Left cardiac atrium (tissue), 4 donors: ENCODE measurements at places on chromosomes 1 and 21.

DNA sequence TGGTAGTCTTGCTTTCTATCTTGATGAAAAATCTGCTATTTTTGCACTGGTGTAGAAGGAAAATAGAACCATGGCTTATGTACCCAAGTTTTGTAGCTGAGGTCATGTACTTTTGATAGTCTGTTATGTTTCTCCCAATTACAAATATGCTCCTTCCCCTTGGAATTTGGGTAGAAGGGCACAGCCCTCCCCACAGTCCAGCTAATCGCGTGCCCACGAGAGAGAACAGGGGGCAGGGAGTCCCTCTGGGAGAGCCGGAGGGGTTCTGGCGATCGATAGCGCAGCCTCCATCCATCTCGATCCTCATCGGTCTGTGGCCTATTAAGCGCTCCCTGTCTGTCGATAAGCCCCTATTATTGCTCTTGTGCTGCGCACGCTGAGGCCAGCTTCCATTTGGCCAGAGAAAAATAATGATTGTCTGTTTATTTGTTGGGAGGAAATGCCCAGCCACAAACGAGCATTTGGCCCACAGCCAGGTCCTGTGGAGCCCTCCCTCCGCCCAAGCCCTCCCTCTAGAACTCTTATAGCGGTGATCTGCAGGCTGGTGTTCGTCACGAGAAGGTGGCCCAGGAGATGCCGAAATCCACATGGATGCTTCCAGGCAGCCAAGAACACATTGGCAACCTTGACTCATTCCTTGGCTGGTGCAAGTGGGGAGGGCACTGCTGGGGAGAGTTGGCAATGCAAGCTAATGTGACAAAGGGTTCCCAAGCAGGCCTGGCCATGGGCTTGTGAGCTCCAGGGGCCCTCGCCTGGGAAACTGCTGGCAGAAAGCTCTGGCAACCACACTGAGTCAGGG, 134.7 kb upstream of the TNR start:
- no peak for DNase-seq

DNA sequence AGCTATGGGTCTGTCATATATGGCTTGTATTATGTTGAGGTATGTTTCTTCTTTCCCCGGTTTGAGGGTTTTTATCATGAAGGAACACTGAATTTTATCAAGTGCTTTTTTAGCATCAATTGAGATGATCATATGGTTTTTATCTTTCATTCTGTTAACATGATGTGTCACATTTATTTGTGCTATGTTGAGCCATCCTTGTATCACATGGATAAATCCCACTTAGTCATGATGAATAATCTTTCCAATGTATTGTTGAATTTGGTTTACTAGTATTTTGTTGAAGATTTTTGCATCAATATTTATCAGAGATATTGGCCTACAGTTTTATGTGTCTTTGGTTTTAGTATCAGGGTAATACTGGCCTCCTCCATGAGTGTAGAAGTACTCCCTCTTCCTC, 61.7 kb downstream of the GPR137B start:
- no peak for DNase-seq

DNA sequence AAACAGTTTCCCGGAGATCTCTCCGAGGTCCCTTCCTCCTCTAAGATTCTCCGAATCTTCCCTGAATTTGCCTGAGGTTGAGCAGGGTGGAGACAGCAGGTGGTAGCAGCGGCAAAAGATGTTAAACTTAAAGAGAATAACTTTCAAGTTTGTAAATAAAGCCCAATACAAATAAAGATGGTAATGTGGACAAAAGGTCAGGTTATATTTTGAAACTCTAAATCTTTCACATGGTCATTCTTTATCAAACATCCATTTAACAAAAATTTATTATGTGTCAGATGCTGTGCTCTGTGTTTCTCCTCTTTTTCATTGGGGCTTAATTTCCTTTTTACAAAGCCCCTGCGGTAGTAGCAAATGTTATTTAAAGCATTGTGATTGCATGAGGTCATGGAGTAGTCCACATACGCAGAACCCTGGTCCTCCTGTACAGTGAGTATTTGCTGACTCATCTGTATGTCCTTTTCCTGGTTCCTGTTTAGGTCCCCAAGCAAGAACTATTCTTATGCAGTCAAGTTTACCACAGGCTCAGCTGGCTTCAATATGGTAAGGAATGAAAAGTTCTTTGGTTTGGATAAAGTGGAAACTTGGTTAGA, 119.2 kb downstream of the ITSN1 start:
- no peak for DNase-seq

GRCh38 chr1:215957663-215958062, 390.6 kb downstream of the KCTD3 start:
- no peak for DNase-seq

DNA sequence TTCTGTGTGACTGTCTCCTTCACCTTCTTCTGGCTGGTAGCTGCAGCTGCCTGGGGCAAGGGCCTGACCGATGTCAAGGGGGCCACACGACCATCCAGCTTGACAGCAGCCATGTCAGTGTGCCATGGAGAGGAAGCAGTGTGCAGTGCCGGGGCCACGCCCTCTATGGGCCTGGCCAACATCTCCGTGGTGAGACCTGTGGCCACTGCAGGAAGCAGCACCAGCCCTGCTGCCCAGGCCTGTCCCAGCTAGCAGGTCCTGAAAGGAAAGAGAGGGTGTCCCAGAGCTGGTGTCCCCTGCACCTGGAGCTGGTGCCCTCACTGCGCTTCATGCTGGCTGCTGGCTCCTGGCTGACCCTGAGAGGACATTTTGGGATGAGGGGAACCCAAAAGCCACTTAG, 5.9 kb upstream of the ATXN7L2 start:
- DNase-seq, result no peak

GRCh38 chr1:242651817-242652216, 127.3 kb upstream of the PLD5 start:
- DNase-seq, result no peak

DNA sequence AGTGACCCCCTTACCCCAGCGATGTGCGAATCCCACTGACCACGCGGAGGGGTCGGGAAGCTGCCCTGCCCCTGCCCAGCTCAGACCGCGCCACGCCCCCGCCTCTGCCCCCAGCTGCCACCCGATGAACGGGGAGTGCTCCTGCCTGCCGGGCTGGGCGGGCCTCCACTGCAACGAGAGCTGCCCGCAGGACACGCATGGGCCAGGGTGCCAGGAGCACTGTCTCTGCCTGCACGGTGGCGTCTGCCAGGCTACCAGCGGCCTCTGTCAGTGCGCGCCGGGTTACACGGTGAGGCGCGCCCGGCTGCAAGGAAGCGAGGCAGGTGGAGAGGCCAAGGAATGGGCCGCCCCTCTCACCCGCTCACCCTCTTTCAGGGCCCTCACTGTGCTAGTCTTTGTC, 11.9 kb upstream of the LRRC71 start:
- DNase-seq, result no peak

DNA sequence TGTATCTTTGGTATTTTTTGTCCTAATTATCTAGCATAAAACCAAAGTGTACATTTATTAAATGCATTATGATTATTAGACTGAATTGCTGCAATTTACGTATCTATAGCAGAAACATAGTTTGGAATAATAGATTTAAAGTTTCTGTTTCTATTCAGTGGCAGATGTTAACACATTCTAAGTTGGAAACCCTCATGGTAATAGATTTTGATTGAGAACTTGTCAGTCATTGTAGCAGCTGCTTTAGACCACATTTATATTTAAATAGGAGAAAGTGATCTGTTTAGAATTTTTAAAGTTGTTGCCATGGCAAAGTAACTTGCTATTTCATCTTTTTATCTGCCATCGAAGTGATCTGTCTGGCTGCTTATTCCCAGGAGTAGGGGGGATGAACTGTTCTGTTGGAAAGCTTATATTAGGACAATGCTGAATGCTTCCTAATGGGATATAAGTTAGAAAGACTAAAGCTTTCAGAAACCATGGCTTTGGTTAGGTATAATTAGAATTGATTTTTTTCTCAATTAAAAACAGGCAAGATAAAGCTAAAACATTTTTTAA, 61.6 kb downstream of the HS2ST1 start:
- no peak for DNase-seq

- DNase-seq, result peak; percentile 59
Observed at GRCh38 chr1:115642168-115643072, 650 bp downstream of the VANGL1 start.

DNA sequence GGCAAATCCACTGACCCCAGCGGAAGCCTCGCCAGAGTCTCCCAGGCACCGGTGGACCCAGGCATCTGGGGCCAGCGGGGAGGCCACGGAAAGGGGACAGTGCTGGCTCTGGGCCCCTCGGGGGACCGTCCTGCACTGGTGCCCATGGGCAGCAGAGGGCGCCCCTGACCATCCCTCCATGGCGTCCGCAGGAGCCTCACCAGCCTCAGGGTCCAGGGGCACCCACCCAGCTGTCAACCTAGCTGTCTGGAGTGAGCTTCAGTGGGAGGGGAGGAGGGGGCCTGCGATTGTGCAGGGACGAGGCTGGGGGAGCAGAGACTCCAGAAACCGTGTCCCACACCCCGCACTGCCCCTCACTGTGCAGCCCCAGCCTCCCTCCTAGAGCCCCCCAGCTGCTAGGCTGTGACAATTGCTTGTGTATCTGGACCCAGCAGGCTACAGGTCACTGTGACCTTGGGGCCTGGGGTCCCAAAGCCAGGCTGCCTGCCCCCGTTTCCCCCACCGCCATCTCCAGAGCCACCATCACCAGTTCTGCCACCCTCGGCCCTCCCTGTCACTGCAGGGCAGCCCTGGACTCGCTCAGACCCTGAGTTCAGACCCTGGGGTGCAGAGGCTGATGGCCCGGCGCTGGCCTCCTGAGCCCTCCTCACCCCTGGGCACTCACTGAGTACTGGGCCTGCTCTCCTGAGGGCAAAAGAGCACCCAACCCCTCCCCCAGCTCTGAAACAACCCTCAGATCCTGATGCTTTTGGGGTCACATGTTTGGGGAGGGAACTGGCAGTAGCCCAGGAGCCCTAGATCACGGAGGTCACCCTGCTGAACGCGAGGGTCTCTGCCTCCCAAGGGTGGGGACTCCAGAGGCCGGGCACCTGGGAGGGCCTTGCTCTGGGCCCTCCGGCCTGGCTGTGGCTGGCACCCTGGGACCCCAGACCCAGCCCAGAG, 10.6 kb upstream of the COL6A1 start:
- DNase-seq, result peak; percentile 78

DNA sequence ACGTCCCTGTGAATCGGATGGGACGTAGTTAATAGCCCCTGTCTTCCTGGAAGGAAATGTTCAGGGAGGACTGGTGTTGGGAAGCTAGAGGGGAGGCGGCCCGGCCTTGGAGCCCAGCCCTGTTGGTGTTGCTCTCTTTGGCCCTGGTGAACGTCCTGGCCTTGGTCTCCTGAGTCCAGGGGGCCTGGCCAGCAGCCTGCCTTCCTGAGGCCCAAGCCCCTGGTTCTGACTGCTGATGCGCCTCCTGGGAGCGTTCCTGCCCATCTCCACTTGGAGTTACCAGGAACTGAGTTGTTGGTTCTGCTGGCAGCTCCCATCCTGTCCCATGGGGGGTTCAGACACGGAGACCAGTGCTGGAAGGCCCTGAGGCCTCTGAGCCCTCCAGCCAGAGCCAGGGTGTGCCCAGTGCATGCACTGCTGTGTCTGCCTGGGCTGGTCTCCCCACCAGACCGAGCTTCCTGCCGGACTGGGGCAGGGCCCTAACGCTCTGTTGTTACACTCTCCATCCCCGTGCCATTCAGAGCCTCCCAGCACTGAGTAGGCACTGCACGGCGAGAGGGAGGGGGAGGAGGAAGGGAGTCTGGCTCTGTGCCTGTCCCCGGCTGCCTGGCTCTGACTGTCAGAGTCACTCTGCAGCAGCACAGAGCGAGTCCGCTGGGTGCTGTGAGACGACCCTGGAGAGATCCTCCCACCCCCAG, 382.5 kb upstream of the VAMP3 start:
- peak; percentile 65 for DNase-seq

DNA sequence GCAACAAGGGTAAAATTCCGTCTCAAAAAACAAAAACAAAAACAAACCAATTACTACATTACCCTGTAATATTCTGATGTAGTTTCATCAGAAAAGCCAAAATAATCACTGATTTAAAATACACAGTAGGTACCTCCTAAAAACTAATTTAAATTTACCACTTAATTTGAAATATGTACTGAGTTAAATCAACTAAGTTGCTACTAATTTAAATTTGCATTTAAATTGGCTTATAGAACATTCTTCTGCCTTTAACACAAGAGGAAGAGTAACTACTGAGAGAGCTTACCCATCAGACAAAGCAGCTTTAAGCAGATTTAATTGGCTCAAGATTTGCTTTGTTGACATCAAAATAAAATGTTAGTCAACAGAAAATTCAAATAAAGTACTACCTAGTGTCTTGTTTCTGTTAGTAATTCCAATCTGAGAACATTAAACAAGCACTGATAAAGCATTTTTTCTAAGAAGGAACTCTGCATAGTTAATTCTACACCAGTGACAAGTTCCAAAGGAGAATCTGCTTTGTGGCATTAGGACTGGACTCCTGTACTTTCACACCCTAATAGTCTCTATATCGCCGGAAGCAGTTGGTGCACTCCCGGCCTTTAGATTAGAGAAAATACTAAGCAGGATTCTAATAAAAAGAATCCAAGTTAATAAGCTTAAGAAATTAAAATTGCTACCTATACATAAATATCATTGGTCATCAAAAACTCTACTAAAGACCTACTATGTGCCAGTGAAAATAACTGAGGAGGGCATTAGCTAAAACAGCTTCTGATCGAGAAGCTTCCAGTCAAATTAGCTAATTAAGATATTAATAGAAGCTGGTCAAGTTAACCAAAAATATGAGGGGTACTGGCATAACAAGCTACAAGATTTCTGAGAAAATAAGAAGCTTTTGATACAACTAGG, 8.4 kb downstream of the LUZP1 start:
- no peak for DNase-seq

DNA sequence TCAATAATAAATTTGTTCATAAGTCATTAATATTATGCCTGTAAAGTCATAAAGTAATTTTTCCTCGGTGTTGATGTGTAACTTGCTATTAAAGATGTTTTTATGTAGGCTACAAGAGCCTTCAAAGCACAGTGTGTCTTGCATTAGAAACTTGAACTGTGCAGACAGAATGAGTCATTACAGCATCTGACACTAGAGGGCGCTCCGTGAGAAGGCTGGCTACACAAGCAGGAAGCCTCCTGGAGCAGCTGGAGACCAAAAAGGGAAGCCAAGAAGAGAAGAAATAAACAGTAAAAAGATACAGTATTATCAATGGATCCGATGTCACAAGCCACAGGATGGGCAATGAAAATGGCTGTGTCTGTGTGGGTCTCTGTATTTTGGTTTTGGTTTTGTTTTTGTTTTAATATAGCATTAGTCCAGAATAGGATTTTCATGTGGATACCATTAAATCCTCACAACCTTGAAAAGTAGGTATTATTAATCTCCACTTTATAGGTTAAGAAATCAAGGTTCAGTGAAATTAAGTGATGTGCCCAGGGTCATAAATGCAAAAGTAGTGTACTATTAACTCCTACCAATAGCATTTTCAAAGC, 16.1 kb upstream of the LRRC8D start:
- peak; percentile 84 for DNase-seq
